Stimulated activated memory B cell treated with anti-CD40 and anti-IgM and Interleukin-4, amounts not matched to agents 10 μg/mL and 1 μg/mL and 100 μg/mL, for 72 hours (primary cell): ENCODE measurements at places on chromosomes 13 and 19.

GRCh38 chr13:88617176-88617575, 946.0 kb downstream of the SLITRK5 start:
- ATAC-seq: no peak

- no peak for ATAC-seq
Measured at GRCh38 chr13:40910324-40911050, 108.6 kb downstream of the ELF1 start.

DNA sequence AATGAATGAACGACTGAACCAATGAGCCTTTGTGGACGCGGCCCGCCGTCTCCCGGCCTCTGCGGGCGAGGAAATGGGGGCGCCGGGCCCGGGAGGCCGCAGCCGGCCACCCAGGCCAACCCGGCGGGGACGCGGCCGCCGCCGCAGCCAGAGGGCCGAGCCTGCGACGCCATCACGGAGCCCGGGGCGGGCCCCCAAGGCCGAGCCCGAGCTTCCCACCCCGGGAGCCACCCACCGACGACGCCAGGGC, 216 bp downstream of the SUGP2 start:
- ATAC-seq: no peak

GRCh38 chr13:51902776-51903175, 41.0 kb downstream of the CCDC70 start:
- no peak for ATAC-seq
